ENCODE measurements at places on chromosomes 11 and 22. TPM values are rescaled to one million over a fixed set of nuclear protein-coding genes. Genes with fewer than 3 reads are reported as not detected.

Gene UBXN1
- total RNA-seq: 143 TPM

Gene MIOX
- total RNA-seq: 0.32 TPM

Gene ART1
- total RNA-seq: not detected

Gene PTGDR2
- 0.09 TPM for total RNA-seq

Gene C1QTNF4
- 0.41 TPM for total RNA-seq

Gene DEUP1
- total RNA-seq: not detected

Gene DLG2
- total RNA-seq: 276 TPM

Gene TEX54
- total RNA-seq: 0.77 TPM

Gene PAX6
- total RNA-seq: 33.9 TPM

Gene OR8G5
- not detected for total RNA-seq

Gene LMO1
- not detected for total RNA-seq

Gene SCUBE2
- 1.1 TPM for total RNA-seq

Measured in A673 (cell line).